ENCODE measurements at places on chromosomes 3 and 15.

GRCh38 chr3:79040091-79040490 lies 727.7 kb downstream of the ROBO1 start:
- DNase-seq, result no peak

- peak; percentile 52 for DNase-seq
These were observed 79.3 kb upstream of the ALDH1L1 start for GRCh38 chr3:126259411-126260391.

DNA sequence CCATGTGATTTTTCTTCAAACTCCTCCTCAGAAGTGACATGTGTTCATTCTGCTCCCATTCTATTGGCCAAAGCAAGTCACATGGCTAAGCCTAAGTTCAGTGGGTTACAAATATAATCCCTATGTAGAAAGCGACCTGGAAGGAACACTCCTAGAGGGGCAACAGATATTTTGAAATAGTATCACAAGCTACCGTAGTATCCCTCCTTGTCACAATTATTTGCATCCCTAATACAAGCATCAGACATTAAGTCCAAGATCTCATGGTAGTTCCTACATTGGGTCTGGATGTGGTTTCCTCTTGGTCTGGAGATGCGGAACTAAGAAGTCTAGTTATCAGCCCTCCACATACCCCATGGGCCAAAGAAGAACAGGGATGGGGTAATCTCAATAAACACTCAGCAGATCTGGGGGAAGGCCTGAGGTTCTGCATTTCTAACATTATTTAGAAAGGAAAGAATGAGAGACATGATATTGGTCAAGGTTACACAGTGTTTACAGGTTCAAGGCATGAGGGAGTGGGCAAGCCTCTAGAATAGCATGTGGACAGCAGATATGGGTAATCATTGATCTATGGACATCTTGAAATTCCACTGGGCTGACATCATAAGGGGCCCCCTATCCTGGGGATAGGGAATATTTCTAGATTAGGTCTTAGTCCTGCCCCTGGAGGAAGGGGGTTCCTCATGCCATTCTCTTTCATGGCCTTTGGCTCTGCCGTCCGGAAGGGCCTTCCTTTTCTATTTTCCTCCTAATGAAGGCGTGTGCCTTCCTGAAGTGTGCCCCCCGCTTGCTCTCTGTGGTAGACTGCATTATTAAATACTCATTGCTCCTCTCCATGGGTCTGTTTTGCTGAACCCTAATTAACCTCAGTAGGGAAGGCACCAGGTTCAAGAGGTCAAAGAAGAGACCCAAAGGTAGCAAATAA lies 17.8 kb upstream of the ABHD2 start:
- DNase-seq, result no peak

- no peak for DNase-seq
These were observed 17.0 kb downstream of the SLC35G2 start for GRCh38 chr3:136835813-136836510.

DNA sequence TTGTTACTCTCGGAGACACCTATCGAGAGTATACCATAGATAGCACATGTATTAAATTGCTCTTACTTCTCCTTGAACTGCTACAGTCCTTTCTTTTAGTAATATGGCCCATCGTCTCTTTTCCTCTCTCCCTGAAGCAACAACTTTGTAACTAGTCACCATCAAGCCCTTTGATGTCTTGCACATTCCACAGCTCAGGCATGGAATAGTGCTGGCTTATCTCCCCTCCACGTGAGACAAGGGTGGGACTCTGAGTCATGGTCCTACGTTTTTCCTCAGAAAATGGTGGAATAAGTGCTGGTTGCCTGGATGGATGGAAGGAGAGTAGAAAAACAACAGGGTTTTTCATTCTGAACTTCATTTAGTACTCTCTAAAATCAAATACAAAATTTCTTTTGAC lies 163.3 kb upstream of the MBNL1 start:
- no peak for DNase-seq

DNA sequence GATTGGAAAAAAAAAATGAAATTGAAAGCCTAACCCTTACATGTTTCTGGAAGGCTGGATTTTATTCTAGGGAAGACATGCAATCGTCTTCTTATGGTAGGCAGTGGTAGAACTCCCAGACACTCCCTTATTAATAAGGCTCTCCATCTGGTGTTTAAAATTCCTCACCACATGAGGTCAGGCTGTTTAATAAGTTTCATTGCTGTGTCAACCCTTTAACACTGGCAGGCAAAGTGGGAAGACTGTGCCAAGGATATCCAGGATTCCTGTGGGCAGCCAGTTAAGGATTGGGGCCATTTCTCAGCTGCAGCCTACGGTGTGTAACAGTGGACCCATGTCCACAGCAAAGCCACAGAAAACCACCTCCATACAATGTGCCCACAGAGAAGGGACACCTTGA lies 225.5 kb upstream of the CHRM5 start:
- no peak for DNase-seq

- no peak for DNase-seq
These were observed 286.0 kb downstream of the ADAMTS17 start for GRCh38 chr15:100055821-100056220.

DNA sequence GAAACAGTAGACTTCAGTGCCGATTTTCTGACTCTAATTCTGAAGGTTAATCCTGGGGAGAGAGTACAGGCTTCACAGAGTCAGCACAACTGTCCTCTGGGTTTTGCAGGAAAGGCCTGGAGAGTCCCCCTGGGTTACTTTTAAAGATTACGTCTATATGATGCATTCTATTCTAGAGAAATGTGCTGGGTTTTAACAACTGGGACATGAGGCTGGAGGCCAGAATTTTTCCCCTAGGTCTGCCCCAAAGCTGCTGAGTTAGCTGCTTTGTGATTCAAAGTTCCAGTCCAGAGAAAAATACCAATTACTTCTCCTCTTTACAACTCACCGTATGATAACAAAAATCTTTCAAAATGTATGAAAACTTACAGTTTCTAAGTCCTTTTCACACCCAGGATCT lies 240.7 kb upstream of the TPRG1 start:
- DNase-seq, result no peak

DNA sequence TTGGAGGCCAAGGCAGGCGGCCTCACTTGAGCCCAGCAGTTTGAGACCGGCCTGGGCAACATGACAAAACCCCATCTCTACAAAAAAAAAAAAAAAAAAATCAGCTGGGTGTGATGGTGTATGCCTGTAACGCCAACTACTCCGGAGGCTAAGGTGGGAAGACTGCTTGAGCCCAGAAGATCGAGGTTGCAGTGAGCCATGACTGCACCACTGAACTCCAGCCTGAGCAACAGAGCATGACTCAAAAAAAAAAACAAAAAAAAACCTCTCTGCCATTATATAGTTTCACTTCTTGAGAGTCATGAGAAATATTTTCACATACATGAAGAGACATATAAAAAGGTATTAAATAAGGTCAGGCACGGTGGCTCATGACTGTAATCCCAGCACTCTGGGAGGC lies 45.9 kb upstream of the CP start:
- no peak for DNase-seq

- no peak for DNase-seq
These were observed 356.0 kb downstream of the SHQ1 start for GRCh38 chr3:72492240-72492639.

DNA sequence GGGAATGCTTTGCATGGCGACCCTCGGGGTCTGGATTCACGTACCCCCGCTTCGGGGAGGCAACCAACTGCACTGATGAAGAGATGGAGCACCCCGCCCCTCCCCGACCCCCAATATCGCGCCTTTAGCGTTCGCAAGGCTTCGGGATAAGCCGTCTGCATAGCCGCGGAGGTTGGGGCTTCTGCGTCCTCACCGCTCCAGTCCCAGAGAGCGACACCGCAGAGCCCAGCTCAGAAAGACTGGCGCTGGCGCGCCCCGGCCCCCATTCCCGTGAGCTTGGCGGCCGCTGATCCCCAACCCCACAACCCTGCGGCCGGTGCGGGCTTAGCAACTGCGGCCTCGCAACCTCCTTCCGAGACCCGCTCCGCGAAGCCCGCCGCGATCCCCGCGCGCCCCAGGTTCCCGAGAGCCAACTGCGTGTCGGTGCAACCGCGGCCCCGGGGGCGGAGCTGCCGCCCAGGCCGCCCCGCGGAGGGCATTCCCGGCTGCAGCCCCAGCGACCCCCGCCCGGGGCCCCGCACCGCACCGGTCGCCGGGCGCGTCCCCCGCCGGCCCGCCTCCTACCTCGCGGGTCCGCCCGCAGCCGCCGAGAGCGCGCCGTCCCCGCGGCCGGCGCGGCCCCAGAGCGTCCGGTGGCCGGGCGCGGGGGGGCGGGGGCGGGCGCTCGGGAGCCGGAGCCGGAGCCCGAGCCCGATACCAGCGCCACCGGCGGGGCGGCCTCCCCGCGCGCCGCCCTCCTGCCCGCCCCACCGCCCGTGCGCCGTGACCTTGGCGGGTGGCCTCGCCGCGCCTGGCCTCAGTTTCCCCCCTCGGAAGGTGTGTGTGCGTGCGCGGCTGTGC lies 79.5 kb downstream of the IQSEC1 start:
- peak; percentile 44 for DNase-seq

DNA sequence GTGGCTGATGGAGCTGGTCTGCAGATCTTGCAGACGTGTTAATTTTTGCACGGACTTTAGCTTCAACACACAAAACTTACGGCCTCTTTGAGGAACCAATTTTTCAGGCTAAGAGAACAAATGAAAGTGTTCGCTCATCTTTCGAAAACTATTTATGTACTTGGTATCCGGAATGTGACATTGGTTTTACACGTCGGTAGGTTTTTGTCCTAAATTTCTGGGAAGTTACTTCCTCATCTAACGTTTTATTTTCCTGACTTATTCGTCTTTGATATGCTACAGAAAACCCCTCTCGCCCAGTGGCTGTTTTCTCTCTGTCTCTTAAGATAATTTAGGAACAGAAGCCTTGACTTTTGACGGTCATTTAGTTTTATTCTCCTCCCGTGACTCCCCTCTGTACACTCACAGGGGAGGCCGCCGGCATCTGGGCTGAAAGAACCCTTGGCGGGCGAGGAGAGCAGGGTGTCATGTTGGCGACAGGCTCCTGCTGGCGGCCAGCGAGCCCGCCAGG lies 834 bp upstream of the GREM1 start:
- no peak for DNase-seq

DNA sequence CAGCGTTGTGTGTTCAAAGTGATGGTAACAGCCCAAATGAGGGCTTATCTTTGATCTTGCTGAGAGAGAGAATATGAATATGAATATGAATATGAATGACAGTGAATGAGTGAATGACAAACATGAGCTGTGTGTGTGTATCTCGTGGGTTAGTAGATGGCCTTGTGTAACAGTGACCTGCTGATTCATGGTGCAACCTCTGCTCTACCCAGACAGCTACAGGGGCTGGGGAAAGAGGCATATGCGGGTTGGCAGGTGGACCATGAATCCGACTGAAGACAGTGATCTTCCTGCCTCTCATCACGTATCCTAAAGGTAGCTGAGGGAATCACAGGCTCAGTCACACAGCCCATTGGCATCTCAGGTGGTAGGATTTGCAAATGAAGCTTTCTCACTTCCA lies 58.2 kb downstream of the CHDH start:
- no peak for DNase-seq

DNA sequence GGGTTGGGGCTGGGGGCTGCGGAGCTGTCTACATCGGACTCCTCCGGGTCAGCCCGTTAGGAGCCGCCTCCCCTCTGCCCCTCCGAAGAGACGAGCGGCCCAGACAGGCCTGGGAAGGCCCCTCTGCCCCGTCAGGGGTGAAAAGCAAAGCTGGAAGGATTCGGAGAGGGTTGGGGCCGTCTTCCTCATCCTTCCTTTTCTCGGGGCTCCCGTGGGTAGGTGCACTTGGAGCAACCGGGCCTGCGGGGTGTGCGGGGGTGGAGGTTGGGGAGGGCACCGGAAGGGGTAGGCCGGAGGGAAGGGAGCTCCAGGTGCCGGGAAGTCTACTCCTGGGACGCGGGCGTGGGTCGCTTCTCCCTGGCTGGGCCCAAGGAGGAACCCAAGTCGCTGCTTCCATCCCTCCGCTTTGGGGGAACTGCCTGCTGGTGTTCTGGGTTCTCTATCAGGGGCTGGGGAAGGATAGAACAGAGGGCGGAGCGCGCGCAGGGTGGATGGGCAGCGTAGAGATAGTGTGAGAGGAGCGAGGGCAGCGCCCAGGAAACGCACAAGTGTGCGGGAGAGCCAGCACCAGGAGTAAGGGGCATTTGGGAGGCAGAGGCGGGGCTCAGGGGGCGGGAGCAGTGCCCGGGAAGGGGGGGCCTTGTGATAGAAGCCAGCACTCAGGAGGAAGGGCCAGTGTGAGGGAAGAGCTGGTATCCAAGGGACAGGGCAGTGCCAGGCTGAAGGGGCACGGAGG lies 590 bp downstream of the POLR2H start:
- DNase-seq, result peak; percentile 34

DNA sequence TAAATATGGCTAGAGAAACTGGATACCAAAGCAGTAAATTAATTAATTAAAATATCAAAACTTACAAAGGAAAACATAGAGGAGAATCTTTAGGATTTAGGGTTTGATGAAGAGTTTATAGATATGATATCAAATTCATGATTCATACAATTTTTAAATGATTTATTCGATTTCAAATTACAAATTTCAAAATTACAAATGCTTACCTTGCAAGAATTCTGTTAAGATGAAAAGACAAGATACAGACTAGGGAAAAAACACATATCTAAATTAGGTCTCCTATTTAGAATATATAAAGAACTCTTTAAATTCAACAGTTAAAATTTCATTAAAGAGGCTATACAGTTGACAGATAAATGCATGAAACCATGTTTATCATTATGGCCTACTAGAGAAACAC lies 930.7 kb downstream of the ZPLD1 start:
- no peak for DNase-seq

DNA sequence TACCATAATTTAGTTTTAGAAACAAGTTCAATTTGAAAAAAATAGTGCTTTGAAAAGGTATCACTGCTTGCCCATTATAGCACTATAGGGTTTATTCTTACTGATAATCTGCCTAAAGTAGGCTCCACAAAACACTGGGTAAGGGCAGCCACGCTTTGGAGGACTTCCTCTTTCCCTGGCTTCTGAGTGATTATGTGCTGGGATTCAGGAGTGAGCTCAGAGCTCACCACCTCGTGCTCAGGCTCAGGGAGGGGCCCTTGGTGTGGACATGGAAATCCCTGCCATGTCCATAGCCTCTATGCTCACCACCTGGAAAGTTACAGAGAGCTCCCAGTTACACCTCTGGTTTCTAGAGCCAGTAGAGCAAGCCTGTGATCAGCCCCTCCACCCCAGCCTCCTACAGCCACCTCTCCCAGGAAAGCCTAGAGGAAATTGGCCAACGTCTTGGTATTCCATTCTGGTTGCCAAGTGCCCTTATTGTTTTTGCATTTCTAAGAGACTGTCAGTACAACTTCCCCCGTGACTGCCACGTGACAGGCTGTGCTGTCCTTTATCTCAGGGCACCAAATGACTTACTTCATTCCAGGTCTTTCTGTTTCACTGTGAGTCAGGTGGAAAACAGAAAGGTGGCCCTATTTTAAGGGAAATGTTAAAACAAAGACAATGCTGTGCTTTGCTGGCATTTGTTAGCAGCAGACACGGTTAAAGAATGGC lies 316.0 kb downstream of the RORA start:
- DNase-seq, result no peak
